Trophoblast cell (in vitro differentiated cells and primary cell): ENCODE measurements at places on chromosomes 16 and 17.

- no peak for DNase-seq
These were observed 92.4 kb upstream of the CDYL2 start for GRCh38 chr16:80896776-80897175.

DNA sequence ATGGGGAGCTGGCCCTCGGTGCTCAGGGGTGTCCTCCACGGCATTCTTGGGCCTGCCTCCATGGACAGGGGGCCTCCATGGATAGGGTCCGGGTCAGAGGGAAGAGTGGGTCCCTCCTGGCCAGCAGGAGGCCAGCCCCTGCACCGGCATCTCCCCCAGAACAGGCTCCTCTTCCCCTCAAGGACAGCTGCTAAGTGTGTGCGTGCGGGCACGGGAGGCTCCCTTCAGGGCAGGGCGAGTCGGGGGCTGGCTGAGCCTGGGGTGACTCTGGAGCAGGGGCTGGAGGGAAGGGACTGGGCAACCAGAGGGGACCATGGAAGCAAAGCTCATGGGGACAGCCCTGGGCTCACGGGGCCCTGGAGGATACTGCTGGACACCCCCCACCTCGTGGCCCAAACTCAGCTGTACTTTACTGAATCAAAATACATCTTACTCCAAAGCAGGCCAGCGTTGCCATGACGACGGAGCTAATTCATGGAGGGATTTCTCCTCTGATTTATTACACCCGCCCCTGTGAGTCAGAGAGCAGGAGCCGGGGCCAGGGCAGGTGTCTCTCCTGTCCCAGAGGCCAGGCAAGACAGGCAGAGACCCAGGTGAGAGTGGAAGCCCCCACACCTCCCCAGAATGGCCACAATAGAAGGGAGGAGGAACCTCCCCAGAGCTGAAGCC lies 2.1 kb downstream of the CASKIN1 start:
- peak; percentile 15 for DNase-seq

GRCh38 chr17:51590071-51590656 lies 329.8 kb downstream of the UTP18 start:
- DNase-seq = no peak

GRCh38 chr16:53913920-53914319 lies 210.0 kb downstream of the FTO start:
- DNase-seq = no peak

GRCh38 chr17:55402374-55402773 lies 19.3 kb downstream of the MMD start:
- no peak for DNase-seq

- no peak for DNase-seq
These were observed 1.5 kb upstream of the SOX9 start for GRCh38 chr17:72119077-72119872.
